ENCODE measurements at places on chromosomes 1 and 21. TPM values are rescaled to one million over a fixed set of nuclear protein-coding genes. Genes with fewer than 3 reads are reported as not detected.

- peak; percentile 49 for DNase-seq
Measured at GRCh38 chr21:33236766-33237165, 7.0 kb downstream of the IFNAR2 start.

- no peak for DNase-seq
Measured at GRCh38 chr21:31586118-31586517, 73.4 kb upstream of the SOD1 start.

GRCh38 chr1:156025876-156026275 is 5.1 kb upstream of the SSR2 start:
- DNase-seq: peak; percentile 75

GRCh38 chr1:116853680-116854402 is 55.9 kb upstream of the PTGFRN start:
- DNase-seq: peak; percentile 92

The C8A gene
- 0.38 TPM for polyA plus RNA-seq

DNA sequence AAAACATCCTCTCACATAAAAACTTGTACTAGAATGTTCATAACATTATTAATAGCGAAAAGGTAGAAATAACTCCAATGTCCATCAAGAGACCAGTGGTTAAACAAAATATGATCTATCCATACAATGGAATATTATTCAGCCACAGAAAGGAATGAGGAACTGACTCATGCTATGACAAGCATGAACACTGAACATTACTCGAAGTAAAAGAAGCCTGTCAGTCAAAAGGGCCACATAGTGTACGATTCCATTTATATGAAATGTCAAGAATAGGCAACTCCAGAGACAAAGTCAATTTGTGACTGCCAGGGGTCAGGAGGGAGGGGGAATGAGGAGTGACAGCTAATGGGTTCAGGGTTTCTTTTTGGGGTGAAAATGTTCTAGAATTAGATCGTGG is 2.3 kb downstream of the VPS26C start:
- DNase-seq: no peak

DNA sequence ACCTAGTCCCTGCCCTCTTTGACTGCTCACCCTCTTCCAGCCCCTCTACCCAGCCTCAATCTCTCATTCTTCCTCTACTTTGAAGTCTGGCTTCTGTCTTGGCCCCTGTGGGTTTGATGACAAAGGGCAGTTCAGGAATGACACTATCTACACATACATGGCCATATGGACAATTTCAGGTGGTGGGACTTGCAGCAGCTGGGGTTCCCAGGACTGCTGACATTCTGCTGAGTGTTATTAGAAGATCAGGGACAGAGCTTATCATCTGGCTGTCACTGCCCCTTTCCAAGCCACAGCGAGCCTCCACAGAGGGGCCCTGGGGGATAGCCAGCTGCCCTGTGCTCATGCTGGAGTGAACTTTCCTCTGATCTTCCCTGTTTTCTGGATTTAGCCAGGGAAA is 97.4 kb upstream of the IPO9 start:
- no peak for DNase-seq

GRCh38 chr1:222936042-222936441 is 121.2 kb downstream of the DISP1 start:
- no peak for DNase-seq

GRCh38 chr1:48756683-48757316 is 19.9 kb downstream of the BEND5 start:
- DNase-seq: no peak

- no peak for DNase-seq
Measured at GRCh38 chr1:215380566-215380965, 186.5 kb upstream of the KCTD3 start.

The TMEM183A gene
- 36.0 TPM for polyA plus RNA-seq

GRCh38 chr1:55378582-55378981 is 163.4 kb upstream of the USP24 start:
- DNase-seq: peak; percentile 64

- DNase-seq: no peak
Measured at GRCh38 chr1:202711949-202712635, 1.8 kb upstream of the SYT2 start.

- DNase-seq: no peak
Measured at GRCh38 chr1:171949316-171949715, 108.0 kb downstream of the DNM3 start.

- DNase-seq: peak; percentile 23
Measured at GRCh38 chr1:226309398-226310244, 657 bp upstream of the LIN9 start.

- DNase-seq: no peak
Measured at GRCh38 chr1:147551036-147551435, 9.7 kb downstream of the BCL9 start.

DNA sequence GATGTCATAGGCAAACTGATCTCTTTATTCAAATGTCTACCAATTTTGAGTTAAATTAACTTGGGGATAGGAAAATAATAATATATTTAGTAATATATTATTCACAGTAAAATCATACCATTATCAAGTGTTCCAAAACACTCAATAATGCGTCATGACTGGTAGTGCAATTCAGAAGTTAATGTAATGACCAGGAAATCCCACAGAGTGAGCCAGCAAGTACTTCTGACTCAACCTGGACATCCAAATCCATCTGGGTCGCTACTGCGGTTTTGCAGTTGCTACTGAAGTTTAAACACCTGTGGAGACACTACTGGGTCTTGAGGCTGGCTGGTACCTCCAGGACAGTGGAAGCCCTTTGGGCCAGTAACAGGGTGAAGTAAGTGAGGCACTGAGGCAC is 44.8 kb downstream of the DPYD start:
- DNase-seq: no peak

DNA sequence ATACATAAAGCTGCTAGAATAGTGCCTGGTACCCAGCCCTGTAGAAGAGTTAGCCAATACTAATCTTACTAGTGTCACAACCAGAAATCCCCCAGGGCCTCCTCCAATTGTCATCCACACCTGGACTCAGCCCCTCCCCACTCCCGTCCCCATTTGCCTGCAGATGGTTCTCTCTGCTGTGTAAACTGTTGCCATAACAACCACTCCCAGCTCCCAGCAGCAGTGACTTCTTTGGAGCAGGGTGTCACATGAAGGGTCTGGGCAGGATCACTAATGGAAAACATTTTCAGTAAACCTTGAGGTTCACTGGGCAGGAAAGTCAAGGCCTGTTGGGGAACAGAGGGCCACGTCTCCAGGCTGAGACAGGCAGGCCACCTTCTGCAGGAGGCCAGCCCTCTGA is 126.0 kb upstream of the IPO9 start:
- DNase-seq: peak; percentile 84

The TMEM269 gene
- not detected for polyA plus RNA-seq

DNA sequence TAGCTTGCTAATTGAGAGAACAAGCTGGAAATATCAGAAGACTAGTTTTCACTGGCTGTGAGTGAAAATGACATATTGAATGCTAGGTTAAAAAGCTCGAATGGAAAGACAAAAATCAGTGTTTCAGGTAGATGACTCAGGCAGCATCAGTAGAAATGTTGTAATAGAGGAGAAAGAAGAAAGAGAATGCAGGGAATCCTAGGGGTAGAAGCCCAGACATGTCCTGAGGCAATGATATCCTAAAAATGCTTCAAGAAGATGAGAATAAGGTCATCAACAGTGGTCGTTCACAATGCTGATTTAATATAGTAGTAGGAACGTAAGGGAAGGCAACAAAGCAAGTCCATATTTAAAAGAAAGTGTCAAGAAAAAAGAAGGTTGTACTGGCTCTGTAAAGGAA is 96.7 kb upstream of the HP1BP3 start:
- DNase-seq: no peak

GRCh38 chr1:247352175-247352574 is 20.5 kb upstream of the ZNF496 start:
- DNase-seq: no peak

- peak; percentile 38 for DNase-seq
Measured at GRCh38 chr1:100413035-100413434, 60.7 kb downstream of the CDC14A start.

DNA sequence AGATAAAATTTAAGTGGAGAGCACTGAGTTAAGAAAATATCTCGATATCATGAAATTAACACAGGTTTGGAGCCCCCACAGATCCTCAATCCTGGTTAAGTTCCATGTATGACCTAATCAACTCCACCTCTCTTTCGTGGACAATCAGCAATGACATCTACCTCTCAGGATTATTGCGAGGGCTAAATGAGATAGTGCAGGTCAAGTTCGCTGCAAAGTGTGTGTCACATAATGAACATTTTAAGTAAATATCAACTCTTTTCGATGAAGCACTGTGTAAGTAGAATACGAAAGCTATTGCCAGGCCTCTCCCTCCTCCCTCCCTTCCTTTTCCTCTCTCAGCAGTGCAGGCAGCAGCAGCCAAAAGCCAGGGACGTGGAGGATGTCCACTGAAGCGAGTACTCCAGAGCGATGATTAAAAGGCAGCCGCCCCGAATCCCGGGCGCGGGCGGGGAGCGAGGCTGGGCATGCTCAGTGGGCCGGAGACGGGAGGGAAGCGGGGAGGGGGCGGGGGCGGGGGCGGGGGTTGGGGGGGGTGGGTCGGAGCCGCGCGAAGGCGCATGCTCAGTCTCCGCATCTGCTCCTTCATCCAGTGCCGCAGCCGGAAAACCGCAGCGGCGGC is at the start of gene CAMSAP2:
Gene CAMSAP2 (plus strand): TSS at position 567 of the 622 bp plus-strand sequence. CDS start 935 bp downstream, outside the sequence.
- peak; percentile 96 for DNase-seq

DNA sequence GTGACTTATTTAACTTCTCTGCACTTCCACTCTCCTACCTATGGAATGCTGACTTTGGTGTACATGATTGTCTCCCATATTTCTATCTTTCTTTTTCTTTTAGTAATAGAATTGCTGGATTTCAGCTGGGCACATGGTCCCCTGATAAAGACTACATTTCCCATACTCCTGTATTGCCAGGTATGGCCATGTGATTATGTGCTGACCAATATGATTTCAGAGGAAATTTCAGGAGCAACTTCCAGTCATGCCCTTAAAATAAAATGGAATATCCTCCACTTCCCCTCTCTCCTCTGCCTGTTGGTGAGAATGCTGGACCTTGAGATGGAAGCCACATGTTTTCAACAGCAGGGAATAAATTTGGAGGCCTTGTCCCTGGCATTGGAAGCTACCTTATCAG is 130.7 kb upstream of the IGSF21 start:
- no peak for DNase-seq
